Metanephros (tissue), 2 donors: ENCODE measurements at places on chromosomes 5 and 9. TPM values are rescaled to one million over a fixed set of nuclear protein-coding genes. Genes with fewer than 3 reads are reported as not detected.

Gene BSPRY
- 8.8 TPM for total RNA-seq

Gene FAM78A
- total RNA-seq, result 10.6 TPM

Gene PRDM9
- not detected for total RNA-seq

Gene TRIM36
- 1.3 TPM for total RNA-seq

Gene PCDHB15
- 11.0 TPM for total RNA-seq

Gene PFN3
- not detected for total RNA-seq

Gene ANXA2R
- 4.3 TPM for total RNA-seq

Gene NADK2
- 40.8 TPM for total RNA-seq

Gene SOHLH1
- total RNA-seq, result not detected

Gene CTSV
- 4.4 TPM for total RNA-seq

Gene GDA
- 0.88 TPM for total RNA-seq

Gene NEUROG1
- not detected for total RNA-seq

Gene PCDHA2
- total RNA-seq, result 0.47 TPM
